Kidney glomerular epithelial cell (primary cell): ENCODE measurements at places on chromosomes 5 and 9.

DNA sequence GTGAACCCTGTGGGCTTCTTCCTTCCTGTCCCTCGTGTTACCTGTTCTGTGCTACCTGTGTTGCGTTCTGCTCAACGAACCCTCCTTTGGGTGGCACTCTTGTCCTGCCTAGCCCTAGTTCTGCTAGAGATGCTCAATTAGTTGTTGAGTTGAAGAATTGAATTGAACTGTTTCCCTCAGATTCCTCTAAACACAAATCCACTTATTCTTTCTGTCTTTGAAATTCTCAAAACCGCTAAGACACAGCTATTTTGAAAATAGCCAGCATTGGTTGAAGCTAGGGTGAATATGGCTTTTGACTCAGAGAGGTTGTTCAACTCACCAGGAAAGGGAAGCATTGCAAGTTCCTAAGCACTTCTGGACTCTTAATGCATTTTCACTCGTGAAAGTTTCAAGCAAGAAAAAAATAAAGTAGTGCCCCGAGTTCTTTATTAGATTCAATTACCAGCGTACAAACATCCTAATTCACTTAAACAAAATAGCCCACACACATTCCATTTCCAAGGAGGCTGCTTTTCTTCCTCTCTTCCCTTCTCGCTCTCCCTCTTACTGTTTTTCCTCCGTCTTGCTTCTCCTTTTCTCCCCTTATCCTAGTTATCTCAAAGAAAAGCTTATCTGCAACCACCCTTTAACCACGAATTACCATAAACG is 642 bp upstream of the ITGA1 start:
- DNase-seq: peak; percentile 39

GRCh38 chr9:25752398-25752797 is 74.2 kb upstream of the TUSC1 start:
- DNase-seq: no peak

DNA sequence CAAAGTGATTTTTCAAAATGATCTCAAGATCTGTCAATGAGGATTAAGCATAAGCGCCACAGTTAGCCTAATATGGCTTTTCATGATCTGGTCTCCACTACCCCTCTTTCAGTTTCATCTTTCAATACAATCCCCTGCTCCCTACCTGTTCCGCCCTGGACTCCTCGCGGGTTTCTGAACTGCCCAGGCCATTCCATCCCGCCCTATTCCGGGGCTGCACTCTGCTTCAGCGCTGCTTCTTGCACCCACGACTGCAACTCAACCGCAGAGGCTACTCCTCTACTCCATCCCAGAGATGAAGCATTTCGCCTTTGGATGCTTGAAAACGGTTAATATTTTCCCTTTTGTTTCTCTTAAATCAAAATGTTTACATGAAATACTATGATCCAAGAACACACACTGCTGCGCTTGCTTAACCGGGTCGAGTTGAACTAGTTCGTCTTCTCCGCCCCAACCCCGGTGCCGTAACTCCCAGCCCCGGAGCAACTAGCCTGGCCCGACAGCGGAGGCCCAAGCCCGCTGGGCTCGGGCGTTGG is 716 bp upstream of the OTULIN start:
- DNase-seq: no peak

DNA sequence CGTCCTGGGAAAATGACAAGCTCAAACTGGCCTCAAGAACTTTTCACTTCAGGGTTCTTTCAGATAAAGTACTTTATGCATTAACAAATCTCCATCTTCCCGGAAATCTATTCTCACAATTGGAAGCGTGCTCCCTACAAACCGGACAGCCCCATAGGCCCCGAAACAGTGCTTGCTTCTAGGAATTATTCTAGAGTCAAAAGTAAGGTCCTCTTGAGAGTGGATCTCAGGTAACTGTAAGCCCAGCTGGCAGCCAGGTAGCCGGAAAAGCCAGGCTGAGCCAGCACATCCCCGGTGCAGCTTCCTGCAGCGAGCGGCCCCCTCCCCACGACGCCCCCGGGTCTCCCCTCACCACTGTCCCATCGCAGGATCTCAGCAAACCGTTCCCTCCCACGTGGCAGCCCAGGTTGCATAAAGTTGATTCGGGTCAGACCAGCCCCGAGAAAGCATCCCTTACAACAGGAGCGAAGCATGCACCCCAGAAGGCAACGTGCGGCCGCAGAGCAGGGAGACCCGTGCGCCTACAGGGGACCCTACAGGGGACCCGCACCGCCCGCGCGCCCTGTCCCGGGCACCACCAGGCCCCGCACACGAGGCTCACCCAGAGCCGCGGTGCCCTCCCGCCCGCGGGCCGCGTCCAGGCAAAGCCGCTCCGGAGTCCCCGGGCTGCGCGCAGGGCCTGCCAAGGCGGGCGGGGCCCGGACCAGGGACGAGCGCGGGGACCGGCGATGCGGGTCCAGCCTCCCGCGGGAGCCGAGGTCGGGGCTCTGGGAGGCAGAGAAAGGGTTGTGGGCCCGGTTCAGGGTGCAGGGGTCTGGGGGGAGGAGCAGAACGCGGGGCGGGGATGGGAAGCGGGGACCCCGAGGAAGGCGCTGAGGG is 920 bp downstream of the LPCAT1 start:
- DNase-seq: no peak

- no peak for DNase-seq
Measured at GRCh38 chr5:42951293-42951840, 88.8 kb downstream of the ANXA2R start.

GRCh38 chr9:15519831-15520230 is 9.1 kb upstream of the PSIP1 start:
- no peak for DNase-seq

DNA sequence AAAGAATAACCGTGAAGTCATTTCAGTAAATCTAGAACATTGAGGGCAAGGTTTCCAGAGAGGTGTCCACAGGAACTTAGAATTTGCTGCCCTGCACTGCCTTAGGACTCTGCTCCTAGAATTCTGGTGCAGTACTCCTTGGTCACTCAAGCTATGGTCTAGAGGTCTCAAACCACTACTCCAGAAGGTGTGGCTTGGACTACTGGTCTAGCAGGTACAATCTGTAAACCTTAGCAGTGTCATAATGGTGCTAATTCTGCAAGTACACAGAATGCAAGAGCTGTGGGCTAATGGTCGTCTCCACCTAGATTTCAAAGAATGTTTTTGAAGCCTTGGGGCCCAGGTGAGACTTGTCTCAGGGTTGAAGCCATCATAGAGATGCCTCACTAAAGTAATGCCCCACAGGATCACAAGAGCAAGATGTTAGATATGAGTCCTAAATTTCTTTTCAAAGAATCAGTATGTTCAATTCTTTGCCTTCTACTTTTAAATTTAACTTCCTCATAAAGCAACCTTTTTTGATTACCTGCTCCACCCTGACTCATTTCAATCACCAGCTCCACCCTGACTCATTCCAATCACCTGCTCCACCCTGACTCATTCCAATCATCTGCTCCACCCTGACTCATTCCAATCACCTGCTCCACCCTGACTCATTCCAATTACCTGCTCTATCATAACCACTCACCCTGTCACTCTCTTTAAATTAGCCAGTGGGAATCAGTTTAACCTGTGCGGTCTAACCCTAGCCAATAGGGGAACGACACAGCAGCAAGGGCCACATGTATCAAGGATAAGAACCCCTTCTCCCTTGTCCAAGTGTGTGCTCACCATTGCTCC is 1111.8 kb upstream of the ACO1 start:
- DNase-seq: peak; percentile 3
